ENCODE measurements at places on chromosomes 5 and 9.
A peak's percentile ranks its signal among the peaks of the same experiment; 100 is the strongest.

DNA sequence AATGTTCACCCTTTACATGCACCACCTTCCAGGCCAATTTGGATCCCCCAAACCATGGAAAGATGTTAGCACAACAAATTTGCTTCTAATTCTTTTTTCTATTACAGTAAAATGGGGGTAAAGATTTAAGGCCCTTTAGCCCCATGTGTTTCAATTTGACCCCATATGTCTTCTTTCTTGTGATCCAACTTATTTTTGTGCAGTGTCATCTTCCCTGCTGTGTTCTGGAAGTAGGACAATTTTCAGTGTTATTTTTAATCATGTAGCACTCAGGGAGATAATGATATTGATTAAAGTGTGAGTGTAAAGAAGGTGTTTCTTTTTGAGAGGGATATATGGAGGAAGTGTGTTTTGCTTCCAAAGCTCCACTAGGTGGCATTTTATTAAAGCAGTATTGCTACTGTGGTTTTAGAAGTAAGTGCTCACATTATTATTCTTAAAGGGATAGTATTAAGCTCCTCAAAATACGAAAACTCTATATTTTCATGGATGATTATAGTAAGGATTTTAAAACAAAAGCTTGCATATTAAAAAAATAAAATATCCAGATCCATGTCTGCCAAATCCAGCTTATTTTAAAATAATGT, 118.7 kb upstream of the ATP10B start:
- DNase-seq = no peak

DNA sequence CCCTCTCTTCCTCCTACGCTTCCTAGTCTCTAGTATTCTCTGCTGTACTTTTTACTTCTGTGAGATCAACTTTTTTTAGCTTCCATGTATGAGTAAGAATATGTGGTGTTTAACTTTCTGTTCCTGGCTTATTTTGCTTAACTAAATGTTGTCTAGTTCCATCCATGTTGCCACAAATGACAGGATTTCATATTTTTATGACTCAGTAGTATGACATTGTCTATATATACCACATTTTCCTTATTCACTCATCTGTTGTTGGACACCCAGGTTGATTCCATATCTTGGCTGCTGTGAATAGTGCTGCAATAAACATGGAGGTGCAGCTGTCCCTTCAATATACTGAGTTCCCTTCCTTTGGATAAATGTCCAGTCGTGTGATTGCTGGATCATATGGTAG, 34.8 kb downstream of the FGD3 start:
- no peak for DNase-seq

DNA sequence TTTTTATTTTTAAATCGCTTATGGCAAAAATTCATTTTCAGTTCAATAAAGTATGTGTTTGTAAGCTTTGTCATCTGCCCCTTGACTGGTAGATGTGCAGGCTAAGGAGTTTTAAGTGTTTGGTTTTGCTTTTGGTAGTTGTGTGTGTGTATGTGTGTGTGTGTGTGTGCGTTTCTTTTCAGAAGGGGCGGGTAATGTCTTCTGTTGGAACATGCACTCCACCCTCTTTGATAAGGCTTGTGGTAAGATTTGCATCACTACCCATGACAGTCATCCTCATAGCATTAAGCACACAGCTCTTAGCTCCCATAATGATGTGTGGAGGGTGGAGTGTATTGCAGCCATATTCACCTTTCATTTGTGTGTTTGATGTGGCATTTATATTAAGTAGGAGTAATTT, 92.1 kb upstream of the FSD1L start:
- no peak for DNase-seq

DNA sequence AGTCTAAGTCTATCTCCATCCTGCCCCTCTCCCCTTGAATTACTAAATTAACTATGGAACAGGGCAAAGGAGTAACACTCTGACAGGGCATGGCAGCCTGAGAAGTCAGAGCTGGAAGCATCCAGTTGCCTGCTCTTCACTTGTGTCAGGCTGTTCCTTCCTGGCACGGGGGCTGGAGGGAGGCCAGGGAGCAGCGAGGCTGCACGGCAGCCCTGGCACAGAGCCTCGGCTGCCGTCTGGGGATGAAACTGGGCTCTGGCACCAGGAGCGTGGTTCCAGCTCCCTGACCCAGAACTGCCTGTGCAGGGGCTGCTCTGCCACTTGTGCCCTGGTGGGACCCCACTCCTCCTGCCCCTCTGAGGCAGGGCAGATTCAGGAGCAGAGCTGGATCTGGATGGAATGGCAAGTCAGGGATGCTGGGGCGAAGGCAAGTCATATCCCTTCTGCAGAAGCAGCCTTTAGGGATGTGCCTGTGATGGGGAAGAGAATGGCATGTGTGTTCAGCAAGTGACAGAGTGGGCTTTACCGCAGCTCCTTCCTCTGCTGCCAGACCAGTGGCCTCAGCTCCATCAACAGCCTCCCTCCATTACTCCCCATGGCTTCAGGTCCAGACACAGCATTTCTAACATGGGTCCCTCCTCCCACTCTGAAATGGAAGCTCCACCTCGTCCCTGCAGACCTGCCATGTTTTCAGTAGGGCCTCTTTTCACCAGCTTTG, 42.2 kb upstream of the PDE8B start:
- peak; percentile 58 for DNase-seq

- DNase-seq = no peak
Observed at GRCh38 chr5:174397206-174397605, 327.2 kb upstream of the MSX2 start.

DNA sequence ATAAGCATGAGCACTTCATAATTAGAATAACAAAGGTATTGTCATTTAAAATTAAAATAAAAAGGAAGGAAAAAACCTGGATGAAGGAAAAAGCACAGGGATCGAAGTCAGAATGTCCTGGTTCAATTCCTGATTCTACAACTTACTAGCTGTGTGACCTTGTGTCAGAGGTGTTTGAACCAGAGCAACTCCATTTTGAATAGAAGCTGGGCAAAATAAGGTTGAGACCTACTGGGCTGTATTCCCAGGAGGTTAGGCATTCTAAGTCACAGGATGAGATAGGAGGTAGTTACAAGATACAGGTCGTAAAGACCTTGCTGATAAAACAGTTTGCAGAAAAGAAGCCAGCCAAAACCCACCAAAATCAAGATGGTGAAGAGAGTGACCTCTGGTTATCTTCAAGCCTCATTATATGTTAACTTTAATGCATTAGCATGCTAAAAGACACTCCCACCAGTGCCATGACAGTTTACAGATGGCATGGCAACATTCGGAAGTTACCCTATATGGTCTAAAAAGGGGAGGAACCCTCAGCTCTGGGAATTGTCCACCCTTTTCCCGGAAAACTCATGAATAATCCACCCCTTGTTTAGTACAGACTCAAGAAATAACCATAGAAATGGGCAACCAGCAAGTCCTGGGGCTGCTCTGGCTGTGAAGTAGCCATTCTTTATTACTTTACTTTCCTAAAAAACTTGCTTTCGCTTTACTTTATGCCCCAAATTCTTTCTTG, 412.7 kb downstream of the PIK3R1 start:
- no peak for DNase-seq

- DNase-seq = no peak
Observed at GRCh38 chr9:69379270-69379982, 54.4 kb downstream of the ENTREP1 start.

DNA sequence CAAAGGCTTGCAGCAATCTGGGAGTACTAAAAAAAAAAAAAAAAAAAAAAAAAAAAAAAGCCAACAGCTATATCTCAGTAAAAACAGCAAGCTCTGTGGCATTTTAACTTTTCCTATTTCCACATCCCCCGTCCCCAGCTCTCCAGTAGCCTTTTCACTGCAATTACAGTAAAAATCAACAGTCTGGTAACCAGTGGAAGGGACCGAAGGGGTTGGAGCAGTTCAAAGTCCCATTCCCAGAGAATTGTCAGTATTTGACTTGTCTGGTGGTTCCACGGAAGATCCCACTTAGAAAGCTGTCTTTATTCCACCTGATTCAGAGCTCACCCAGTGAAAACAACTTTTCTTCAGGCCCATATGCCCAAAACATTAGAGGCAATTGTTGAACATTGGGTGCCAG, 71.8 kb upstream of the ZBTB43 start:
- DNase-seq = no peak

DNA sequence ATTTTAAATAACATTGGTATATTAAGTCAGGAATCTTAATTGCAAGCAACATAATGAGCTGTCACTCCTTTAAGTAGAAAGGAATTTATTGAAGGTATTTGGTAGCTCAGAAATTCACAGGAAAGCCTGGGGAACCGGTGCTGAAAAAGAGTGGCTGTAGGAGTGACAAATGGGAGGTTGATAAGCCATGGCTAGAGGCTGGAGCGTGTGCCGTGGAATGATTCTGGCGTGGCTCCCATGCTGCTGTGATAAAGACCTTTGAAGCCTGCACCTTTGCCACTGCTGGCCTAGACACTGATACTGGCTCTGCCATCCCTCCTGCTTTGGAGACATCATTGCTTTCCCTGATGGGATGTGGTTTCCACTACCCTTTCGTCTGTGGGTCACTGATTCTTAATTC, 65.7 kb upstream of the ATG10 start:
- no peak for DNase-seq

- no peak for DNase-seq
Observed at GRCh38 chr9:126851286-126851880, 9.1 kb upstream of the ZBTB34 start.

GRCh38 chr5:172777881-172778814, 7.2 kb upstream of the DUSP1 start:
- no peak for DNase-seq

DNA sequence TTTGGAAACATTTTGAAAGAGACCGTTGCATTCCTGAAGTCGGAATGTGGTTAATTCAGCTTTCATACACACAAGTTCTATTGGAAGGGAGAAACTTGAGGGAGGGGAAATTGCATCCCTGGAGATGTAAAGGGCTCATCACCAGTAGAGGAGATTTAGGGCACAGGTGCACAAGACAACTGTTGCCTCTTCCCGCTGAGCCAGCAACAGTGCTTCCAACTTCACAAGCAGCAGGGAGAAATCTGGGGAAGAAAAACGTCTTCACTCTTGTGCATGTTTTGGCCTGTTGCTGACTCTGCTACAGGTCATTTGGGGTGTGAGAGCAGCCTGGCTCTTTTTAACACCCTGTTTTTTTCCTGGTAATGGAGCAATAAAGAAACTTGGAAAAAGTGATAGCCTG, 277.9 kb downstream of the GAS1 start:
- DNase-seq = no peak

DNA sequence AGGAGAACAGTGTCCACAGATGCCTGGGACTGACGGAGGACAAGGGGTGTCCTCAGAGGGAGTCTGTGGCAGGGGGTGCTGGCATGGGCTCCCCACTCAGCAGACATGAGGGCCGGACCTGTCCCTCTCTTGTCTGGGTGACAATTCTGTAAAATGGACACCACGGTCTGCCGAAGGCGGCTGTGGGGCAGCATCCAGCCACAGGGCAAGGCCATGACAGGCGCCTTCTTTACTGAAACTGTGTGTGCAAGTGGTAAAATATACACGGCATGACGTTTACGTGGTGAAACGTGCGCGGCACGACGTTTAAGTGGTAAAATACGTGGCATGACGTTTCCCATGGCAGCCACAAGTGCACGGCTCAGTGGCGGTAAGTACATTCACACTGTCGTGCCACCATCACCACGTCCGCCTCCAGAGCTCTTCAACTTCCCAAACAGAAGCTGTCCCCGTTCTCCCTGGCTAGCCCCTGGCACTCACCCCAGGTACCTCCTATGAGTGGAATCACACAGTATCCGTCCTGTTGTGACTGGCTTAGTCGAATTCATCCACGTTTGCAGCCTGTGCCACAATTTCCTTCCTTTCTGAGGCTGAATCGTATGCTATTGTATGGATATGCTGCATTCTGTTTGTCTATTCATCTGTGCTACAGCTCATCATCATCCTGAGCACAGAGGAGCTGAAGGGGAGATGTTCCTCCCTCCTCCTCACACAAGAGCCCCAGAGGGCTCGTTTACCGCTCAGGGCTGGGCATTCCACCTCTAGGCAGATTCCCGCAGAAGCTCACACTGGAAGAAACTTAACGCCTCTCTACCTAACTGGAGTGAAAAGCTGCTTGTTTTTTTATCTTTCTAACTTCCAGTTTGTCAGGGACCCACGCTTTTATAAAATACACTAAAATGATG, 52.5 kb downstream of the COL23A1 start:
- no peak for DNase-seq

All from LNCaP clone FGC (cell line).